ENCODE measurements at places on chromosomes 5 and 9.

- DNase-seq = no peak
Measured at GRCh38 chr5:98275980-98276379, 497.5 kb upstream of the RGMB start.

DNA sequence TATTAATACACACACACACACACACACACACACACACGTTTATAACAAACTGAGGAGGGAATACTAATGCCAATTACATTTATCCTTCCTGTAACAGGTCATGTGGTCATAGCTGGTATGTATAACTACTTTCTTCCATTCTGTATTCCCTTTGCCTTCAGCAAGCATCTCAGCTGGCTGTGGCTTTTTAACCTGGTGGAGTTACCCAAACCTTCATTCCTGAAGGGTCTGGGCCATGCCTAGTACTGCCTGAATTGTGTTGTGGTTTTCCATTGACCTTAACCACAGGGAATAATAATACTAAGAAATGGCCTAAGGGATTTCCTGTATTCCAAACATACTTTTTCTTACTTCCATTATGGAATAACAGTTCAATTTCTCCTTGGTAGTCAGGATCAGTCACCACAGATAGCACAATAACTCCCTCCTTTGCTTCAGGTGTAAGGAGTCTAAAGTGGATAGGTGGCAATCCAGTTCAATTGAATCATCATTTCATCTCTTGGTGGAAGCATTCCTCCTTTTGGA, 222.2 kb upstream of the MEF2C start:
- DNase-seq = no peak

GRCh38 chr5:93329756-93330155, 251.3 kb downstream of the NR2F1-AS1 start:
- DNase-seq = no peak

DNA sequence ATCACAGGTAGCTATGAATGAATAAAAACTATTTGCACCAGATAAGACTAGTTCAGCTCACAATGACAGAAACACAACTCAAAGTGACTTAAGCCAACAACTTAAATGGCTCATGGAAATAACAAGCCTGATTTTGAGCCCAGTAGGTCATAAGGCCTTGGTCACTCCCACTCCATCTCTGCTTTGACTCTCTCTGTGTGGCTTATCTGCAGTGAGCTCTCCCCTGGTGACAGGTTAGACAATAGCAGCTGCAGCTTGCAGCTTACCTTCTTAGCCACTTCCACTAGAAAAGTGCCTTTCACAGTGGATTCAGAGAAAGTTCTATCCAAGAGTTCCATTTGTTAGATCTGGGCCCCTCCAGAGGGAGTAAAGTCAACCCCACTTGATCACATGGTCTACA, 315.7 kb downstream of the RAB3C start:
- DNase-seq = no peak

GRCh38 chr9:33106827-33107621, 30.6 kb upstream of the SMU1 start:
- DNase-seq = no peak

- DNase-seq = no peak
Measured at GRCh38 chr5:87754009-87754757, 341.5 kb upstream of the CCNH start.

DNA sequence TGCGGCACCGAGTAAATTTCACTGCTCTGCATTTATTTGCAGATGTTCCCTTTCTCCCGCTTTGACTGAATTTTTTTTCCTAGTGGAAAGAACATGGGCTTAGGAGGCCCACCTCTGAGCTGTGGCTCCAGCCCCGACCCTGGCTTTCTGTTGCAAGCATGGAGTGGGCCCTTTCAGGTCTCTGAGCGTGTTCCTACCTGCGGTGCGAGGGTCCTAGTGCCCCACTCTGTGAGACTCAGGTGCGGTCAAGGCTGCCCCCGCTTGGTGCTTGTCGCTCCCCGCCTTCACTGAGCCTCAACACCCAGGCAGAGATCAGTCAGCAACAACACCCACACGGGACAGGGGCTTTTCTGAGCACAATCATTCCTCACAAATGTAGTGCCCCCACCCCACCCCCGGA, 32.0 kb downstream of the SLC6A3 start:
- no peak for DNase-seq

- DNase-seq = no peak
Measured at GRCh38 chr9:99607842-99608448, 213.7 kb upstream of the NR4A3 start.

DNA sequence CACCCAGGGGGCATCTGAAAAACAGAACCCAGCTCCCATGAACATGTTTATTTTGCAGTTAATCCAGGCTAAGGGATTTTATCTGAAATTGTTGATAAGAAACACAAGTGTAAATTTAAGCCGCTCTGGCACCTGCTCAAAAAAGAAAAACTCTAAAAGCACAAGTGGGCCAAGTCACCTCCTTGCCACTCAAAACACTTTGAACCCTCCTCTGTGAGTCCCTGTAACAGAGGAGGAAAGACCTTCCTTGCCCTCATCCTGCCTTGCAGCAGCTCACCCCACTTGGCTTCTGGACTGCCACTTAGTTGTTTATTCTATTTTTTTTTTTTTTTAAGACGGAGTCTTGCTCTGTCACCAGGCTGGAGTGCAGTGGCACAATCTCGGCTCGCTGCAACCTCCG, 39.5 kb downstream of the FAM78A start:
- DNase-seq = no peak

DNA sequence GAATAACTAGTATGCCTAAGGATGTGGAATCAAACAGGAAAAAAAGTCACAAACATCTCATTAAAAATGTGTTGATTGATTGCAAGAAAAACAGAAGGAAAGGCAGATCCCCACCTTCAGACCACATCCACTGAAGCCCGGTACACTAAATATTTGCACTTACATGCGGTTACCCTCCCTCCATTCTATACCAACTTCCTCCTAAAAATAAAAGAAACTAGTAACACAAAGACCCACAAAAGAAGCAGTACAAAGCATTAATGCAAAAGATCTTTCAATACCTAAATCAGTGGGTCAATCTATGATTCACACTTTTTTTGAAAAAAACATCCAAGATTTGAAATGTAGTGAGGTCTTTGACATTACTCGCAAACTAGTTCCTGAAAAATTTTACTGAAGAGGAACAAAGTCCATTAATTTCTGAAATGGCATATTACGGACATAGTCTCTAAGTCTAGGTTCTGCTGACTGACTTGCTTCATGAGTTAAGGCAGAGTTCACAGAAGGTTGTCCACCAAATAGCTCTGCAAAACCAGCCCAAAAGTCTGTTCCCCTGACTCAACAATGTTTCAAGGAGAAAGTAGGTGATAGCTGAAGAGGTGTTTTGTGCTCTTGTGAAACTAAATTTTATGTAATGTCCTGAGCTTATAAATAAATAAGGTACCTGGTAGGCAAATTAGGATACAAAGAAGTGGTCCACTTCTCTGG, 100.7 kb downstream of the PAM start:
- no peak for DNase-seq

DNA sequence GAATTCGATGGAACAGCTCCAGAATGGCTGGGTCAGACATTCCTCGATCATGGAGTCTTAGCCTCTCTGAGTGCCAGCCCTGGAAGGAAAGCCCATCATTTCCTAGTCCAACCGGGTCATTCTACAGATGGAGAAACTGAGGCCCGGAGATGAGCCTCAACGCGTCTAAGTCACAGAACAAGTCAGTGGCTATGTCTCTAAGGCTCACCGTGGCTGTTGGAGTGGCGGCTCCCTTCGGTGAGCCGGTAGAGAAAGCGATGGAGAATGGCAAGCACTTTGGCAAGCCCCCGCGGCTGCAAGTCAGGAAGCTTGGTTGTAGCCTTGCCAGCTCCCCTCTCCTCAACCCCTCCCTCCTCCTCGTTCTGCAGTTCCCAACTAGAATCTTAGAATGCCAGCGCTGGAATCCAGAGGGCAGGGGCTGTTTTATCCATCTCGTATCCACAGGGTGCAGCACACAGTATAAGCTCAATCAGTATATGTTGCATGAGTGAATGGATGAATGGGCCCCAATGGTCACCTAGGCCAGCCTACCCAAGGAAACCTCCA, 438 bp upstream of the ARSI start:
- no peak for DNase-seq

- no peak for DNase-seq
Measured at GRCh38 chr5:98785244-98785643, 11.8 kb downstream of the RGMB start.

All from NCI-H2029 treated with DMSO at 0.1 percent for 48 hours (cell line).